ENCODE measurements at places on chromosomes 5 and 9.
A peak's percentile ranks its signal among the peaks of the same experiment; 100 is the strongest.

DNA sequence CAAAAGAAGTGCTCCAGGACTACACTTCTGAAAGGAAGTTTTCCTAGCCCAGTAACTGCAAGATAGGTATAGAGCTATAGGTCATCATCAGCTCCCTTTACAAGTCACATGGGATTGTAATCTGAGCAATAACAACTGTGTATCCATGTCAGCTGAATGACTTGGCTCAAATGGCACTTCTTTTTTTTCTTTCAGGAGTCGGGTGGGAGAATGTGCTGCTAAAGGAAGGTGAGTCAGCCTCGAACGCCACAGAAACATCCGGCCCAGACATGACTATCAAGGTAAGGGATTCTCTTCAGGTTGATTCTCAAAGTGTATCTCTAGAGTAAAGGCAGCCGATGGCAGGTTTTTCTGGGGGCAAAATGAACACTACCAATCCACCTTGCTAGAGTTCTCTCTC, 192.2 kb downstream of the C9orf152 start:
- DNase-seq = no peak

- no peak for DNase-seq
Observed at GRCh38 chr5:149134778-149135500, 6.4 kb upstream of the ABLIM3 start.

DNA sequence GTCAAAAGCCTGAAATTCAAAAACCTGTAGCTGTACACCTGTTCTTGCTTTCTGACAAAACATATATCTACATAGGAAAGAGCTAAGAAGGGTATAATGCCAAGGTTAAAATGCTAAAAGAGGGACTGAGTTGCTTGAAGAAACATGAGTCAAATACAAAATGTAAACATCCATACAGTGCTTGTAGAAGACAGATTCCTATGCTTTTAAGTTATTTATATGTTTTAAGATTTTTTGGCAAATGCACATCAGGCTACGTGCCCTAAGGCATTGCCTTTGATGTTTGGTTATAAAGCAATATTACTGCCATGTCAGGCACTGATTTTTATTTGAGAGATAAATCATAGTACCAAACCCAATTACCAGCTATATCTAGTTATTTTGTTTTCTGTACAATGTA, 269.0 kb downstream of the EDIL3 start:
- no peak for DNase-seq

- DNase-seq = no peak
Observed at GRCh38 chr9:11868795-11869194, 824.4 kb upstream of the TYRP1 start.

DNA sequence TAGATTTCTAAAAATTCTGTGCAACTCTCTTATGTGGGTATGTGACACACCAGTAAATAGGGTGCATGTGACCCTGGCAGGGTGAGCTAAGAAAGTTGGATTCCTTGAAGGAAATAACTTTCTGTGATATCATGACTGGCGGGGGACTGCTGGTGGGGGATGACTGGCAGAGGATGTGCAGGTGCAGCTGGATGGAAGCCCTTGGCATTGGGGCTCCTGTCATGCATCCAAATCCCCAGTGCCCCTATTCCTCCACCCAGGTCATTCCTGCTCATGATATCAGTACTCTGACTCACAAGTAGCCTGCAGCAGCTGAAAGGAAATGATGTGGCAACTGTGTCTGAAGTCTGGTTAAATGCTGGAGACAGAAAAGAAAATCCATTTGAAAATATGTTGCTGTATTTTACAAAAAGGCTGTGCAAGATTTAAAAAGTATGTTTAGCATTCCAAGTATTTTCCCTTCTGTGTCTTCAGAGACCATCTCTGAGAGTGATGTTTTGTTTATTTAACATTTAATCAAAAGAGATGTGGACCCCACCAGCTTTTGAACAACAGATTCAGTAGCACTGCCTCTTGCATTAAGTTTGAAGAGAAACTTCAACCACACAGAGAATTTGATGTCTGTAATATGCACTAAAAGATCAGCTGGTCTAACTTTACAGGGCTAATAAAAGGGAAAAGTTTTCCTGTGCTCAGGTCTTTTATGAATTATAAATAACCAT, 17.9 kb upstream of the ZSWIM6 start:
- DNase-seq = no peak

- peak; percentile 70 for DNase-seq
Observed at GRCh38 chr9:36566813-36567221, 5.9 kb upstream of the MELK start.

DNA sequence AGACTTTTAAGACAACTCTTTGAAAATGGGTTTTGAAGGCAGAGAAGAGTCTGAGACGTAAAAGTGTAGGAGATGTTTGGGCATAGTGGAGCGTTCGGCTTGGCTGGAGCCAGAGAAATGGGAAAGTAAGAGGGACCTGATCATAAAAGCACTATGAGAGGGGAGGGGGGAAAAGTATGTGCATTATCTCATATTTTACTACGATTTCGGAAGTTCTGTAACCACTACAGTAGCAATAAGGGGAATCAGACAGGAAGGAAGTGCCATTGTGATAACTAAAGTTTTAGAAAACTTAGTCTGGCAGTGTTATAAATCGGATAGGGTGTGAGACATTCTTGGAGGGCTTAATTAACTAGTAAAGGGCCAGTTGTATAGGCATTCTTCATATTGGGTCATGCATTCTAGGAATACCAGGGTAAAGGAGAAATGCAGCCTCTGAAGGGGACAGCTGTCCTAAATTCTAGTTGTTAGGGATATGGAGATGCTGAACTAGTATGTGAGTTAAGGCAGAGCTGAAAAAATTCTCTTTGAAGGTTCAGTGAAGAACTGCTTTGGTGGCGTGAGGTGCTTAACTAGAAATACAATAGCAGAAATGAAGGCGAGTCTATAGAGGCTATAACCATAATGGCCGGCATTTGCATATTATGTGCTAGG, 83.8 kb upstream of the FREM1 start:
- DNase-seq = peak; percentile 8

GRCh38 chr5:14399054-14399692, 182.4 kb upstream of the OTULINL start:
- peak; percentile 92 for DNase-seq

DNA sequence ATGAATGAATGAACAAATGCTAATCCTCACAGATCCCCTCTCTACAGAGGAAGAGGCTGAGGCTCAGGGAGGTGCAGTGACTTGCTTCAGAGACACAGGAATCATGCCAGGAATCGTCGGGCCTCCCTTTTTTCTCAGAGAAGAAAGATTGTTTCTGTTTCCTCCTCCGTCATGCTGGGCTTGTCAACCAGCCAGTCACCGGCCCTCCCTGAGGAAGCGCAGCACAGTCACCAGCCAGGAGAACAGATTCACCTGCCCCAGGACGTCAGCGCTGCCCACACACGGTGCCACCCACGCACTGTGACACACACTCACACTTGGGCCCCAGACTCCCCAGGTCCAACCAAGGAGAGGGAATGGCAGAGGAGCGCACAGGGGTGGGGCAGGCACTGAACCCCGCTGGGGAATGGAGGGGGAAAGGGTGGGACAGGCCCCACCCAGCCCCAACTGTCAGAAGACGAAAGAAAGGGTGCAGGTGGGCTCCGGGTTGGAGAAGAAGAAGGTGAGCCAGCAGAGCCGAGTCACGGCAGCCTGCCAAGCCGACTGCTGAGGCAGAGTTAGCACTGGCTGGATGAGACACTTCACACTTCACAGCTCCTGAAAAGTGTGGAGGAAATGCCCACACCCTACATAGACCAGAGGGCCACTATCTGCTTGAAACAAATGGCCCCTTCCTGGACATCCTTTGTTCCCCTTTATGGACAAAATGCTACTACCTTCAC, 13.8 kb upstream of the ERGIC1 start:
- DNase-seq = no peak
